ENCODE measurements at places on chromosomes 2 and 18.

- no peak for DNase-seq
Observed at GRCh38 chr2:232562515-232563151, 12.1 kb downstream of the EIF4E2 start.

DNA sequence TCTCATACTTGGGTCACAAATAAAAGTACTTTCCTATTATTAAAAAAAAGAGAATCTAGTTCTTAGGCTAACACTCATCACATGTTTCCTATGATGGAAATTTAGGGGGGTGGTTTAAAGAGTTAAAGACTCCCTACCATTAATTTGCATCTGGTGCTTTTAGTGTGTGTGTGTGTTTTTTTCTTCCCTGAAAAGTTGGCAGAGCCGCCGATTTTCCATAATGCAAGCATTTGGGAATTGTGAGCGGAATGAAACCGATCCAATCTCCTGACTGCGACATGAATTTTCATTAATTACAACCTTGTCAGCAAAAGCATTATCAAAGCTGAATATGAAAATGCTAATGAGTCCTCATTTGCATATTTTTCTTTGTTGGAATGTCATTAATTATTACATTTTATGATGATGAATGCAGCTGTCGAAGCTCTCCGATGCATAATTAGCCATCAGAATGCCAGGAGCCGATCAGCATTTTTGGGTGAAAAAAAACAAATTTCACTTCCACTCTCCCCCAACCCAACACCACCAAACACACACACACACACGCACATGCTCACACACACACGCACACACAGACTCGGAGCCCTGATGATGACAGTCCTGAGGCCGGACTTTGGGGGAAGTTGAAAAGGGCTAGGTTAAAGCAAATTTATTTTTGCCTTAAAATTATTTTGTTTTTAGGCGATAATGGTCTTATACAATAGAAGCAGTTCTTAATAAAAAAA, 165.4 kb downstream of the TCF4 start:
- DNase-seq, result no peak

- DNase-seq, result no peak
Observed at GRCh38 chr2:235244255-235245220, 249.3 kb upstream of the AGAP1 start.

GRCh38 chr18:51100385-51101120, 70.5 kb downstream of the SMAD4 start:
- no peak for DNase-seq

- no peak for DNase-seq
Observed at GRCh38 chr2:30371772-30372373, 75.2 kb upstream of the LCLAT1 start.

GRCh38 chr2:180279581-180279980, 272.5 kb upstream of the CWC22 start:
- DNase-seq, result no peak

DNA sequence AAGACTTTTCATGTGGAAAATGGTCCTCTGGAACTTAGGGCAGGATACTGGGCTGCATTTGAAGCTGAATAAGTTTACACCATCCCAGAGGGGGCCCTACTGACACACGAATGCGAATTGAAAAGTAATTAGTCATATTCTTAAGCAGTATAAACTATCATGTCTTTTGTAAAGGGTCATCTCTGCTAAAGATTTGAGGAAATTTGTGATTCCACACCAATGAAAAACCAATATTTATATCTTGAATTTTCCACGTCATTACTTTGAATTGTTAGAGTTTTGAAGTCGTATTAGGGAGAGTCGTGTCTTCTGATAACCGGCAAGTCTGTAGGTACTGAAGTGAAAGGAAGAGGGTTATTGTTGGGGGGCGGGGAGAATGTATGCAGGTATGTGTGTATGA, 4.1 kb upstream of the OTX1 start:
- no peak for DNase-seq

DNA sequence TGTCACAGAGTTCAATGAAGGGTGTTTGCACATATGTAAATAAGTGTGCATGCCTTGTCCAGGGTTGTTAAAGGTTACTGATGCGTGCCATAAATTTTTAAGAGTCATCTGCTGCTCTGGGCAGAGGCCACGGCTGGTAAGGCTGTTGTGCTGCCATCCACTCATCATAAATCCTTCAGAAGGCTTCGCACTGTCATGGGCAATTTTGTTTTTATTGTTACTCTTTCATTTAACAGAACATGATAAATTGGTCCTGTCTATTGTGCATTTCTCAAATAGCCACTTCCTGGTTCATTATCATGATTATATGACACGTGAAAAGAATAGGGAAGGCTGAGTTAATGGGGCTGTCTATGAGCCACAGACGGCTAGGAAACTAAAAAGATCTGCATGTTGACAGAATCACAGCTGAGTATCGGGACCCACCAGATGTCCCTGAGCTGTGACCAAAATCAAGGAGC, 634.3 kb upstream of the SOX11 start:
- DNase-seq, result no peak

DNA sequence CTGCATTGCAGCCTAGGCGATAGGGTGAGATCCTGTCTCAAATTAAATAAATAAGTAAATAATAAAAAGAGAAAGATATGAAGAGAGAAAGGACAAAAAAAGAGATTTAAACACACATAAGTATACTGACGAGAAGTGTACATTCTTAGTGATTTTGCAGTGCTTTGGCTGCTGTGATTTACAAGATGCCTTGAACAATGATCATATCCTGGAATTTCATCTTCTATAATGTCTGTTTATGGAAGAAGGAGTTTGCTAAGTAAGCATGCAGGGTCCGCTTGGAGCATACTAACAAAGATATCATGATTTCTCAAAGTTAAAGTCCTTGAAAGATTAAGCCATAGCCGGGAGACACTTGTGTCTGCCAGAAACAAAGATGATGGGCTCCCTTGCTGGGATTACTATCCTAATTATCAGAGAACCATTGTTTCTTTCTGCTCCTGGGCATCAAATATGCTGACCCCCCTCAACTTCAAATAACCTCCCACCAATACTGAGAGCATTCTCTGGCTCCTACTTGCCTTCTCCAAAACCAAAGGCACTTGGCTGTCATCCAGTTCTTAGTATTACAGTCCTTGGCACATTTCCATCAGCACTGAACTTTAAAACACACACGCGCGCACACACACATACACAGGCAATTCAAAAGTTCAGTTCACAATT, 47.5 kb upstream of the STAM2 start:
- no peak for DNase-seq

DNA sequence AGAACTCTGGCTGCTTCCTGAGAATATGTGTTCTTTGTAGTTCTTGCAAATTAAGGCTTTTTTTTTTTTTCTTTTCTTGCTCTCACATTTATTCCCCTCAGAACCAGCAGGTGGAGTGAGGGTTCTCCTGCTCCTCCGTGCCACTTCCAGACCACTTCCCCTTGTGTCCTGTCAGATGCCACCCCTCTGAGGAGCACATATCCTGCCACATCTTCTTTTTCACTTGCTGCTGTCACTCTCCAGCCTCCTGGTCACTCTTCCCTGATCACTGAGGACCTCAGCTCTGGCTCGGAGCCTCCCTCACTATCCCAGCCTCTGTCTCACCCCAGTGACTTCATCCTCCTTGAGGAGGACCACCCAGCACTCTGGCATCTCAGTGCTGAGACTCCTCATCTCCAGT, 100.5 kb downstream of the TACR1 start:
- no peak for DNase-seq

GRCh38 chr2:65602603-65603235, 170.3 kb upstream of the SPRED2 start:
- no peak for DNase-seq

DNA sequence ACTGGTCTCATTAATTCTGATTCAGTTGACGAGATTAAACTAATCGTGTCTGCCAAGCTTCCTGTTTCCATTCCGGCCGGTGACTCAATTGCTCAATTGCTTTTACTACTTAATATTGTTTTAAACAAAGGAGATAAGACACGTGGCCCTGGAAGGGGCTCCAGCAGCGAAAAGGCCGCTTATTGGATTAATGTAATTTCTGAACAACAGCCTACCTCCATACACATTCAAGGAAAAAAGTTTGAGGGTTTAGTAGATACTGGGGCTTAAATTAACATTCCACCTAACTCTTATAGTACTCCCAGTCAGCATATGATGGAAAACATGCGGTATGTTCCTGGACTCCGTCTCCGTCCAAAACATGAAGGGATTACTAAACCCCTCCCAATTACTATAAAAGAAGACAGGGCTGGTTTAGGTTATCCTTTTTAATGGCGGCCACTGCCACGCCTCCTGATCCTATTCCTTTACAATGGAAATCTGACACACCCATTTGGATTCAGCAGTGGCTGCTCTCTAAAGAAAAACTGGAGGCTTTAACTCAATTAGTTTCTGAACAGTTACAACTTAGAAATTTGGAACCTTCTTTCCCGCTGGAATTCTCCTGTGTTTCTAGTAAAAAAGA, 27.1 kb downstream of the VPS54 start:
- DNase-seq, result no peak

GRCh38 chr18:36066686-36067054, 689 bp downstream of the RPRD1A start:
- no peak for DNase-seq

DNA sequence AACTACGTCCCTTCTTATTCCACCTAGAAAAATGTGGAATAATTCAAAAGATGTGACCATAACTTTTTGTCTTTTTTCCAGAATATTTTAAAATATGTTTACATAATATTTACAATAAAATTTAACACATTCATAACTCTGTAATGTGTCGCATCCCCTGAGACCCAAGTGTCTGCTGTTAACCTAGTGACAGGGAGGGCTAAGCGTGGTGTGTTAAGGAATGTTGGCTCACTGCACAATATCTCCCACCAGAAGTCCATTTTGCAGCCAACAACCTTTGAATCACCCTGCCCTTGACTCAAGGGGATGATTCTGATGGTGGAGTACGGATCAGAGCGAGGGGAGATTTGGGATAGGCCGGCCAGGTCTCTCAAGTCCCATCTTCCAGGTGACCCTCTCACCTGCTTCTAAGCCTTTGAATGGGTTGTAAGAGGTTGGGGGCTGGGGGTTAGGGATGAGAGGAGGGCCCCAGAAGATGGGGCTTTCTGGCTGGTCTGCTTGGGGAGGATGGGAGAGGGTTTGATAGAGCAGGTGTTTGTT, 43.3 kb downstream of the SERTAD2 start:
- no peak for DNase-seq

DNA sequence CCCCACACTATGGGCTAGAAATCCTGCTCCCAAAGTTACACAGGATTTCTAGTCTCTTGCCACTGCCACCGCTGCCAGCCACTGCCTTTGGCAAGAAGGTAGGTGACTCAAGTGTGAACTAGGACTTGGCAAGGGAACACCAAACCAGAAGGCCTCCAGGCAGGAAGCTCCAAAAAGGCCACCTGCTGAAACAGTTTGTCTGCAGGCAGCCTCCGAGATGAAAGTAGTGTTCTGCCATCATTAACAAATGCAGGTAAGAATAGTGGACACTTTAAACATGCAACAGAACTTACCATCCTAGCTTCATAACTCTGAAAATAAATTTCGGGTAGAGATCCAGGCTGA, 3.9 kb downstream of the ANKRD44 start:
- no peak for DNase-seq

GRCh38 chr2:237663517-237664110, 36.2 kb downstream of the LRRFIP1 start:
- DNase-seq, result no peak

- DNase-seq, result no peak
Observed at GRCh38 chr2:37550190-37550589, 121.3 kb downstream of the CDC42EP3 start.

DNA sequence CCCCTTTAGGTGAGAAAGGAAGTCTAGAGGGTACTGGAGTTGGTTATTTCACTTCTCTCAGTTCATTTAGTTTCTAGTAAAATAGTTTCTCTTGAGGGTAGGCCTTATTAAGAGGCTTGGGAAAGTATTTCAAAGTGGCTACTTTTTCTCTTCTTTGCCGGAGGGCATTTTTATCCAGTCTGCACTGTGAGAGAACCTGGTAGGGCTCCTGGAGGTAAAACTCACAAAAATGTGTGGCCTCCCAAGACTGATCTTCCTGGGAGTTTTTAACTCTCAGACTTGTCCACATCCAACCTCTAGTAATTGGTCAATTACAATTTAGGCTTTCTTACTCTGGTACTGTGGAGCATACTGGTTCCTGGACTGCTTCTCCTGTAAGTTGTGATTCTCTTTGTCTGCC, 28.0 kb downstream of the EHBP1 start:
- no peak for DNase-seq
